NCI-H2107 (cell line): ENCODE measurements at places on chromosomes 2 and 18.

- DNase-seq, result no peak
Measured at GRCh38 chr2:127128445-127128904, 21.5 kb upstream of the BIN1 start.

DNA sequence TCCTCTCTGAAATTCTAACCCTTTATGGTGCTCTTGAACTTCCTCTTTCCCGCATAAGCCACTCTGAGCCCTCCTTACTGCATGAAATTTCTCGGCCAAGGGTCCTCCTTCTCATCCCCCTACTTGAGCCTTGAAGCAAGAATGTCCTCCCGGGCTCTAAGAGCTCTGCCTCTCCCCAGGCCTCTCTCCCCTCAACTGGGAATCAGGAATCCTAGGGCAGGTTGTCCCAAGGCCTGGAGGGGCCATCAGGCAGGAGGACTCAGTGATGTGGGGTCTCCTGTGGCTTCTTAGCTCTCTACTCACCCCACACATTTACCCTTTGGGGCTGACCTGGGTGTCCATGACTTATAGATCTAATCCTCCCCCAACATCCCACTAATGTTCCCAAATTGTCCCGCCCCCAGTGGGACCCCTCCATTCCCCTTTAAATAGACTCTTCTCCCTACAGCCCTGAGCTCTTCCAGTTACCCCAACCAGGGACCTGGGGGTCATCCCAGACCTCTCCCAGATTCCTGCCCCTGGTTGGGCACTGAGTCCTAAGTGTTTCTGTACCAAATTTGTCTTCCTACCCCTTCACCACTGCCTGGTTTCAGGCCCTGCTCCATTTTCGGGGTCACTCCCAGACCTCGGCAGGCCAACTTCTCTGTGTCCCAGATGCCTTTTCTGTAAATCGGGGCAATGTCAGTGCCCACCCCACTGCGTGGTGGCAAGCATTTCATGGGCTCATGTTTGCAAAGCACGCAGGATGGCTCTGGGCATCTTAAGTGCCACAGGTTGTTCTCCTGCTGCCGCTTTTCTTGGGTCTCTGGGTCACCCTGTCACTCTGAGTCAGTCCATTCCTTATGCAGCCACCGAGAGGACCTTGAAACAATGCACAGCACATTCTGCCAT lies 171.2 kb downstream of the ASB1 start:
- DNase-seq, result no peak

- no peak for DNase-seq
Measured at GRCh38 chr18:47718646-47719045, 211.8 kb downstream of the SMAD2 start.

- no peak for DNase-seq
Measured at GRCh38 chr18:27991391-27991790, 185.5 kb downstream of the CDH2 start.

DNA sequence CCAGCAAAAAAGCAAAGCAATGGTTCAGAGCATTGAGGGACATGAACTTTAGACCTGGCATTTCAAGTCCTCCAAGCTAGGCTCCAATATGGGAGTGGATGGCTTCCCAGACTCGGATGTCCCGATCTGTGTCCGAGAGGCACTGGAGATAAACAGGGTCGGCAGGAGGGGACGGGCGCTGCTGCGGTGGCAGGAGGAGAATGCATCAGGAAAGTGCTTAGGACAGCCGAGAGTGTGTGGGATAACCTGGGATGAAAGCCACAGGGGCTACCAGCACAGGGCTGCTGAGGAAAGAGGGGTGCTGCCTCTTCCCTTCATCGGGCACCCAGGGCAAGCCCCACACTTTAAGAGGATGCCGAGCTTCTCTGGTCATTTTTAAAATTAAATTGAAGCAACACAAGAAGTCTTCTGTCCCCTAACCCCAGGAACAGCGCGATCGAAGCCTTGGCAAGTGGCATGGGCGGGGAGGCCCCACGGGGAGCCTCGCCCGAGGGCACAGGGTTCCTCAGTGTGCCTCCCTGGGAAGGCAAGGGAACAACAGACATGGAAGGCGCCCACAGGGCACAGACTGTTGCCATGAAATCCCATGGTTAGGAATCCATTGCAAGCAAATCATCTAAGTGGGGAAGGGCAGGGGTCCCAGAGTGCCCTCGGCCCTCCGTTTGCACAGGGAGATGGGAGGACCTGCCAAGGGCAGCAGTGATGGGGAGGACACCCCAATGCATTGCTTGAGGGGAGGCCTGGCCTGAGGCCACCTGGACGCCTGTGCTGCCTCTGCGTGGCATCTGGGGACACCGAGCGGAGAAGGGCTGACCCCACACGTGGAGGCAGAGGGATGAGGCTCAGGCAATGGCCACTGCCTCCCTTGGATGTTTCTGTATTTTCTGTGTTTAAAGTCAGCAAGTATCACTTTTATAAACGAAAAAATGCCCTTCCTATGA lies 78.5 kb upstream of the GPC1 start:
- no peak for DNase-seq

DNA sequence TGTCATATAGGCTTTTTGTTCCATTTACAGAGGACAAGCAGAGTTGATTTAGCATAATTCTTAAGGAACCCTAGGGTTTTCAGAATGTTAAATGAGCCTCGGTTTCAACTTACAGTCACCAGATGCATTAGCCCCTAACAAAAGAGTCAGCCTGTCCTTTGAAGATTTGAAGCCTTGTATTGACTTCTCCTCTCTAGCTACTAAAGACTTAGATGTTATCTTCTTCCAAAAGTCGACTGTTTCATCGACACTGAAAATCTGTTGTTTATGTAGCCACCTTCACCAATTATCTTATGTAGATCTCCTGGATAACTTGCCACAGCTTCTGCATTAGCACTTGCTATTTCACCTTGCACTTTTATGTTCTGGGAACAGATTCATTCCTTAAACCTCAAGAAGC lies 31.6 kb upstream of the SOX11 start:
- no peak for DNase-seq

DNA sequence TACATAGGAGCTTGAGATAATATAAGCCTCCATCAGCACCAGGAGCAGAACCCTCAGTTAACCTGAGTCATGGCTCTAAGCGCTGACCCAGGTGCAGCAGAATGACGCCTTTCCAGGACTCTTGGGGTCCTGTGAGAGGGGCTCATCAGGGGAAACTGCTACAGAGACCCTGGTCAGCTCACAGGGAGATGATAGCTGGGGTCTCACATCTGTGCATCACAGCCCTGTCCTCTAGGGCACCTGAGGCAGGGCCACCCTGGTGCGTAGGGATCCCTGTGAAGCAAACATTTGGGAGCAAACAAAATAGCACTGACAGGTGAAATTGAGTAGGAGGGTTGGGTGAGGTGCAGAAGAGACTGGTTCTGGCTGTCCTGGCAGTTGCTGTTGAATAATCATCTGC lies 219.2 kb downstream of the SH3RF3 start:
- no peak for DNase-seq

DNA sequence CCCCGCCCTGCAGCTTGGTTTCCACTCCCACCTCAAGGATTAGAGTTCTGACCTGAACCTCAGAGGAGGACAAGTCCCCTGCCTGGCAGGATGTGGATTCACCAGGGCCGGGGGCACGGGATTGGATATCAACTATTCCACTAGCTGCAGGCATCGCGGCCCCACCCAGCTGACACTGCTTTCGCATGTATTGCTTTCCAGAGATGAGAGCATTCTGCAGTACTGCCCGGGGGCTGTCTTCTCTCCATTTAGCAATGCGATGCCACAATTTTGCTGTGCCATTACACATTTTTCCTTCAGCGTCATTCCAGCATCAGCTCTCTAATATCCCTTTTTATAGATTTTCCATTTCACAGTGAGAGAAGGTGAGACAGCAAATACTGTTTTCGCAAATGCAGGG lies 42.0 kb downstream of the CTIF start:
- no peak for DNase-seq

DNA sequence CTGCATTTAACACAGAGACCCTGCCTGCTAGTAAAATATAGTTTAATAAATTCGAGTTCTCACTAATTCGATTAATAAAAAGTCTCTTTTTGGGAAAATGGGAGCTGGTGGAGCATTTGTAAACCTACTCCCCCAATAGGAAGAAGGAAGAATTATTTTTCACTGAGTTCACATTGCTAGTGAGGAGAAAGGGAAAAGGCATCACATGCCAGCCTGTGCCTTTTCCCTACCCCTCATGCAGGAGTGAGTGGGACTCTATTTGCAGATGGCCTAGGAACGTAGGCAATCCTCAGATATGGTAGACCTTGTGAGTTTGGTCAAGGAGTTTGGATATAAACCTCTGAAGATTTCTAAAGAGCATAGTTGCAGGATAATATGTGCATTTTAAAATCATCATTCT lies 218.4 kb upstream of the TRIB2 start:
- DNase-seq, result no peak

DNA sequence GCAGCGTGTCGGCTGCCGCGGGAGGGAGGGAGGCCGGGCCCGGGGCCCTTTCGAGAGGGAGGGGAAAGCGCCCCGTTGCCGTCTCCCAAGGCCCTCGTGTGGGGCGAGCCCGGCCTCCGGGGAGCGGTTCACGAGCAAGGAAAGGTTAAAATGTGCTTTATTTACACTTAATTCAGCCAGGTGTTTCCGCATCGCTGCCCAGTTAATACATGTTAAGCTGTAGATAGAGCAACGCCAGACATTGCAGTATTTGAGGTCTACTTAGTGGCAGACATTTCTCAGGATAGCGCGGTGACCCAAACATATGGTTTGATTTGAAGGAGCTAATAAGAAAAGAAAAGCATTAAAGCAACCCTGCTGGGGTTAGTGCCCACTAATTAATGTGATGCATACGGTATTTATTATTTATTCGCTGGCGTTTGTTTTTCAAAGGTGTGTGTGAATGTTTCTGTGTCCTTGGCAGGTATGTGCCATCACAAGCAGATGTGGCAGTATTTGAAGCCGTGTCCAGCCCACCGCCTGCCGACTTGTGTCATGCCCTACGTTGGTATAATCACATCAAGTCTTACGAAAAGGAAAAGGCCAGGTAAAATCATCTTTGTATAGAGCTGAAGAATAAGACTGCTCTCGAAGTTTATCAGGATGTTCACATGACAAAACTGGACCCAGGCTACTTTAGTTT lies 571 bp downstream of the EEF1B2 start:
- no peak for DNase-seq

DNA sequence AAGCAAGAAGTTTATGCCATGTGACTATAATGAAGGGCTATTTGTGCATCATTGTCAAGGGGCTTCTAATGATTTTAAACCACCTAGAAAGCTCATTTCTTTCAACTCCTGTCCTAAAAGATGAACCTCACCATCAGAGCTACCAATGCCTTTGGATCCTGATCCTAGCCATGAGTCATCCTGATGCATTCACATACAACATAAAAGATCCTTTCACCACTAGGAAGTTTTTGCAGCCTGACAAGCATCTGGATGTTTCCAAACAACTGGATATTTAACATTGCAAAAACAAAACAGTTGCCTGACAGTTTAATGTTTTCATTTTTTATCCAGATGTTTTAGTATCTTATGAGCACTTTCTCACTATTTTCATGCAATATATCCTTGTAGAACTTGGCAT lies 425.3 kb downstream of the MBD2 start:
- no peak for DNase-seq

DNA sequence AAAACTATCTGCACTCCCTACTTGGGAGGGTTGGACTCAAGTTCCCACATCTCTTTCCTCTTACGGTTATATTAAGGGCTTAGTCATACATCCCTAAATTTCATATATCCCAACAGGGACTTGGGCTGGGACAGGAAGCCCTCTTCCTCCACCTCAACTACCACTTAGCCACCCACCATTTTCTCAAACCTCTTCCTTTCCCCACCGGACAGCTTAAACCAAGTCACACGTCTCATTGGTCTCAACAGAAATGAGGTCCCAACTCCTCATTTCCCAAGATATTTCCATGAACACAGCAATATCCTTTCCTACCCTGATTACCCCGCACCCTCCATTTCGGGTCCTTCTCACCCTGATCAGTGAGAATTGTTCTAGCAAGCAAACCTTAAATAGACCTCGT lies 736 bp downstream of the ZSCAN30 start:
- DNase-seq, result no peak
